ENCODE measurements at places on chromosomes 2 and 18.

- no peak for DNase-seq
Observed at GRCh38 chr2:45616658-45617411, 5.8 kb upstream of the SRBD1 start.

- peak; percentile 35 for DNase-seq
Observed at GRCh38 chr18:56835331-56835730, 184.2 kb downstream of the WDR7 start.

DNA sequence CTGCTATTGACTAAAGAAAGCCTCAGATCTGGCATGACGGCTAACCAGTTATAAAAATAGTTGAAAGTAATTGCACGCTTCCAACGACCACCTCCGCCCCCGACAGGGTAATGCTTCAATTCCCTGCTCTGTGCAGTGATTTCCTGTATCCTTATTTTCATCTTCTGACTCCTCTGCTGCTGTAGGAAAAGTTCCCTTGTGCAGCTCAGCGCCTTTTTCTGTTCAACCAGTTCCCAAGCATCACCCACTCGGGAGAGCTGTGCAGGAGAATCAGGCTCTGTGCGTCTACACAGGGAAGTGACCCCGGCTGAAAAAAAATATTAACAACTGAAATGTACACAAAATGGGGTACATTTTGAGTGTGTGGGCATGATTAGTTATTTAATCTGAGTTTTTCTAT, 91.3 kb upstream of the COPS8 start:
- no peak for DNase-seq

DNA sequence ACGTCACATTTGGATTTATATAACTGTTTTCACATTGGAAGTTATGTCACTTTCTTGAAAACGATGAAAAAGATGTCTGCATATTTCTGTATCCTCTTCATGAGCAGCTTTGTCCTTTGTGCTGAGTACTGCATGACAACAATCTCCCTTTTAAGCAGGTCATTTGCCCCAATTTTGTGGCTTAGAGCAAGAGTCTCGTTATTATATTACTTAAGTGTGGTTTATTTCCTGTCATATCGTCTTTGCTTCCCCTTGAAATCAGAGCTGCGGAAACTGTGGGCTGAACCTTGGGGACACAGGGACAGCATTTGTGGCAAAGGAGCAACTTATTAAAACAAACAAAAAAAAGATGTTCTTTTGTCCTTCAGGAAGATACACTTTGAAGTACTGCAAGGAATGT, 254.0 kb upstream of the DSEL start:
- DNase-seq, result no peak

DNA sequence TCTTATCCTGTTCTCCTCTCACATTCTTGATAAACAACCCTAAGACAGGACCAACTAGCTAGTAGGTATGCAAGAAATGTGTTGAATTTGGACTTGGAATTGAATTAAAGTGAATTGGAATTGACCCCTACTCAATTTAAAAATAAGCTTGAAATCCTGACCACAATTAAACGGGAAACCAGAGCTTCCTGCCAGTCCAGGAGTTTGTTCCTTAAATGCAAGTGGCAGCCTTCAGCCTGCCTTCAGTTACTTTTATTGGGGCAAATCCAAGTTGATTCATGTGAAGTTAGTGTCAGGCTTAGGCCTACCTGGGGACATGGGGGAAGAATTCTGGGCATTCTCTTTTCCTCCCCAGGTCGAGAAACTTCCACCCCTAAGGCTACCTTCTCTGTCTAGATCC, 457.6 kb downstream of the BCL11A start:
- DNase-seq, result no peak

GRCh38 chr2:2914252-2914651, 463.4 kb downstream of the EIPR1 start:
- no peak for DNase-seq

DNA sequence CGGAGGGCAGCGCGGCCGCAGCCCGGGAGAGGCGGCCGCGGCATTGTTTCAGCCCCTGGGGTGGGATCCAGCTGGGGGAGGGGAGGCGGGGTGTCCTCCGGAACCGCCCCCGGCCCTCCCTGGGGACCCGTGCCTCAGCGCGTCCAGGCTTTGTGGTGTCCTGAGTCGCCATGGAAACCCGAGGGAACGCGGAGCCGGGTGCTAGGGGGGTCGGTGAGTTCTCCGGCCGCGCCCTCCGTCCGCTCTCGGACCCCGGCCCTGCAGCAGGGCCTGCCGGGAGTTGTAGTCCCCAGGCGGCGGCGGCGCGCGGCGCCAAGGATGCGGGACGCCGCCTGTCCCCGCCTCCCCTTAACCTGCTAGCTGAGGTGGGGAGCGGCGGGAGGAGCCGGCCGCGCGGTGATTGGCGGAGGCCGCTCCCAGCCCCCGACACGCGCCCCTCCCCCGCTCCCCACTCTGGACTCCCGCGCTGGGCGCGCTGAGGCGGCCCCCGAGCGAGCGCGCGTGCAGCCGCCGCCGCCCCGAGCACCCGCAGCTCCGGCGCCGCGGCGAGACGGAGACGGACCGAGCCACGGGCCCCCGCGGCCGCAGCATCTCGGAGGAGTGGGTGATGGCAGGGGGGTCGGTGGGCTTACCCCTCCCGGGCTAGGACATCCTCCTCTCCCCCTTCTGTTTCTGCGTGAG, at the start of gene DPYSL5:
Gene DPYSL5, plus strand, starts transcription at position 478 of the 681 bp plus-strand sequence. CDS start 50,368 bp downstream, outside the sequence.
- no peak for DNase-seq

DNA sequence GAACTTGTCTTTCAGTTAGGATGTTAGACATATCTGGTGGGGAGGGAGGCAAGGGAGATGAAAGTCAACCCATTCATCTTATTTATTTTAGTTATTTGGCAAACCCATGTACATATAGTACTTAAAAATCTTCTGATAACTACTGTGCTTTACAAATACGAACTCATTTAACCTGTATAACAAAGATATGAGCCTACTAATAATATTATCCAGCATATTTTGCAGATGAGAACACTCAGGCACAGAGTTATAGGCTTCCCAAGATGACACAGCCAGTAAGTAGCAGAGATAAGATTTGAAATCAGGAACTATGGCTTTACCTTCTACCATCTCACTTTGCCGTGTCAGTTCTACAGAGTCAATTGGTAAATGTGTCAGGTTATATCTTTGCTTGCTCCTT, 262.6 kb upstream of the DOK6 start:
- no peak for DNase-seq

GRCh38 chr18:78703291-78703690, 276.3 kb upstream of the SALL3 start:
- DNase-seq, result no peak

DNA sequence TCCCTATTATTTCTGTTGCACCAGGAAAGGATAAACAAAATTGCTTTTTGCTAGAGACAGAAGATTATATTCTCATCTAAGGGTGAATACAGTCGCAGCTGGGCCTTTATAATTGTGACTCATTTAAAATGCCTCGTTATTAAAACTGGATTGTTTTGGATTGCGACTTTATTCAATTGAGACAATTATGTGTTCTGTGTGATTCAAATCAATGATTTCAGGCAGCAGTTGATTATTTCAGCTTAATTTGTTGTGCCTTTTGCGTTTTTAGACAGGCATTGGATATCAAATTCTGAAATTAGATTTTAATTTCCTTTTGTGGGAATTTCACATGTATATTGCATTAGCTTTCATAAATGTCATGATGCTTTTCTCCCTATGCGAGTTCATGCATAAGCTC, 778.1 kb upstream of the SOX11 start:
- DNase-seq, result no peak

DNA sequence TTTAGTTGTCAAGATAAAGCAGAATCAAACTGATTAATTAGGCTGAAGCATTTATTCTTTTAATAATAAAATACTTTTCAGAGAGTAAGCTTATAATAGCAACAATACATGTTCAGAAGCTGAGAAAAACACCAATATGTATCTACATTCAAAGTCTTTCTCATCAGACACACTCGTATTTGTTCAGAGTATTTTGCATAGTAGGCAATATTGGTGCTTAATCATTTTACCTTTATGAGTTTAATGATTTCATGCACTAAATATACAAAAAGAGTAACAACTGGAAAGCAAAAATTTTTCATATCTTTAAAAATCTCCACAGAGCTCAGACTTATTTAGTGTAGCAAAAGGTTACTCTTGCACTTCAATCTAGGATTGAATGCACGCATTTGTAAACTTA, 313.9 kb downstream of the ZEB2 start:
- DNase-seq, result no peak

DNA sequence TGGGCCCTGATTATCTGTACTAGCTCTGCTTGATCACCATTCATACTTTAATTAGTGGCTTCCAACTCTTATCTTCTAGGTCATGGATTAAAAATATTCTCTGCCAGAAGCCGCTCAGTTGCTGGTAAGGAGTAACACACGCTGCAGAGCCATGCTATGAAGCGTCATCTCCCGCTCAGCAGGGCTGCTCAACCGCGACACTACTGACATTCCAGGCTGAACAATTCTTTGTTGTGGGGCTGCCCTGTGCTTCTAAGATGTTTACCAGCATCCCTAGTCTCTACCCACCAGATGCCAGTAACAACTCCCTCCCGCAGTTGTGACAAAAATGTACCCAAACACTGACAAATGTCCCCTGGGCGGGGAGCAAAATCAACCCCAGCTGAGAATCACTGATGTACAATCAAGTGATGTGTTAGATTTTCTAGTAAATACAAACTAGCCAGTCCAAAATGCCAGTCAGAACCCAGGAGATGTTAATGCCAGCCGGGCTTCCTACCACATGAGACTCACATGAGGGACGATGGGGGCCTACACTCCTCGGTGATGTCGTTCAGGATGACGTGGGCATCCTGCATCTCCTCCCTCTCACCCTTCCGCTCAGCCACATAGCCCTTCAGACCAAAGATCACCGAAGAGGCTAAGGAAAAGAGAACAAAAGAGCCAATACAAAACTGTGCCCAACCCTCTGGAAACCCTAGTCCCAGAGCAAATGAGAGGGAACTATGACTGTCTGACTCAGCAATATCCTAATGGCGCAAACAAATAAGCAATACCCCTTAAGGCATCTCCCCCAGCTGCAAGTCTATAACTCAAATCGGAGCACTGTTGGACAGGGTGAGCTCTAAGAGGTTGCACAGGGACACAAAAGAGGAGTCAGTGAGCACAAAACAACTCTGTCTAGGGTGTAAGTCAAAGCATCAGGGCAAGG, 15.6 kb downstream of the ILKAP start:
- no peak for DNase-seq

GRCh38 chr2:136399667-136400289, 281.8 kb upstream of the CXCR4 start:
- DNase-seq, result no peak

- no peak for DNase-seq
Observed at GRCh38 chr2:224217962-224218347, 178.9 kb upstream of the SERPINE2 start.

DNA sequence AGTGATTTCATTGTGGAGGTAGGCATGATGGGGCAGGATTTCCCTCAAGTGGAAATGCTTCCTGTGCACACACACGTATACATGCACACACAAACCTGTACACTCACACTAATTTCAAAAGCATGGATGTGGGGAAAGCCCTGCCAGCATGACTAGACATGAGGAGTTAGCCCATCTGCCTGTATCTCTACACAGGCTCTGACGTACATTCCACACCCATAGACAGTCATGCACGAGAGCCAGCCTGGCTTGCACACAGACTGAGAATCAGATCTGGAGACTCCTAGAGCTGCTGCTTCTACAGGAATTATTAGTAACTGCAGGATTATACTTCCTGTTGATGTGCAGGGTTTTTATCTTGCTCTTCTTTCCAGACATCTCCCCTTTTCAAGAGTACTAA, 27.3 kb upstream of the NFU1 start:
- no peak for DNase-seq

- DNase-seq, result no peak
Observed at GRCh38 chr2:45729753-45730512, 78.5 kb downstream of the PRKCE start.

DNA sequence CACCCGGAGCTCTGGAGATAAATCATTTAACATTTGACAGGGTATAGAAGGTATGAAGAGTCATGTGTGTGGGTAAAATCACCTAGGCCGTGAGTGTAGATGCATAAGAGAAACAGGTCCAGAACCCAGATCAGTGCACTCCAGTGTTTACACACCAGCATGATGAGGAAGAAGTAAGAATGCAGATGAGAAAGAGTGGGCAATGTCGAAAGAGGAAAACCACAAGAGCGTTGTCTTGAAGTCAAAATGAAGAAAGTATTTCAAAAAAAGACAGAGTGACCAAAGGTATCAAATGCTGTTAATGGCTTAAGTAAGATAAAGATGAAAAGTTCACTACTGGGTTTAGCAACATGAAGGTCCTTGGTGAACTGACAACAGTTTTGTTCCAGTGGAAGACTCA, 32.0 kb upstream of the PLB1 start:
- DNase-seq, result no peak

DNA sequence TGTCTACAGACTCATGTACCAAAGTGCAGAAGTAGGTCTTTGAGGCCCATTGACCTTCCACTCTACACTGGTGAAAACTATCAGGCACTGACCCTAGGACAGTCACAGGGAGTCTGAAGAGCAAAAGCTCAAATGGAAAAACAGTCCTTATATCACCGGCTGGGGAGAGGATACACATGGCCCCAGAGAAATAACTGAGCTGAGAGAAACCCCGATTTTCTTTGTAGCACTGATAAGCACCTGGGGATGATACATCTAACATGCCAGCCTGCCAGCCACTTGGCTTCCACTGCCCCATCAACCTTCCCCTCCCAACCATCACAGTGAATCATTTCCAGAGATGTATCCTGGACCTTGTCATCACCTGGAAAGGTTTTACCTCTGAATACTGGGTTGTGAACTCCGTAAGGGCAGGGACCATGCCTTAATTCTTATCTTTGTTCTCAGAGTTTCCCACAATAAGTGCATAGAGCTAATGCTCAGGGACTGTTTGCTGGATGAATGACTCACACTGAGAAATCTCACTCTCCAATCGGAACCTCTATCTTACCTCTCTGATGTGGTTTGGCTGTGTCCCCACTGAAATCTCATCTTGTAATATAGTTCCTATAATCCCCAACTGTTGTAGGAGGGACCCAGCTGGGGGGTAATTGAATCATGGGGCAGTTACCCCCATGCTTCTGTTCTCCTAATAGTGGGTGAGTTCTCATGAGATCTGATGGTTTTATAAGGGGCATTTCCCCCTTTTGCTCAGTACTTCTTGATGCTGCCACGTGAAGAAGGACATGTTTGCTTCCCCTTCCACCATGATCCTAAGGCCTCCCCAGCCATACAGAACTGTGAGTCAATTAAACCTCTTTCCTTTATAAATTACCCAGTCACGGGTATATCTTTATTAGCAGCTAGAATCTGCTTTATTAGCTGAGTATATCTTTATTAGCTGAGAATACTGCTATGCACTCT, 37.1 kb downstream of the EVA1A start:
- DNase-seq, result peak; percentile 45

- DNase-seq, result no peak
Observed at GRCh38 chr2:120360307-120360855, 14.4 kb downstream of the INHBB start.

DNA sequence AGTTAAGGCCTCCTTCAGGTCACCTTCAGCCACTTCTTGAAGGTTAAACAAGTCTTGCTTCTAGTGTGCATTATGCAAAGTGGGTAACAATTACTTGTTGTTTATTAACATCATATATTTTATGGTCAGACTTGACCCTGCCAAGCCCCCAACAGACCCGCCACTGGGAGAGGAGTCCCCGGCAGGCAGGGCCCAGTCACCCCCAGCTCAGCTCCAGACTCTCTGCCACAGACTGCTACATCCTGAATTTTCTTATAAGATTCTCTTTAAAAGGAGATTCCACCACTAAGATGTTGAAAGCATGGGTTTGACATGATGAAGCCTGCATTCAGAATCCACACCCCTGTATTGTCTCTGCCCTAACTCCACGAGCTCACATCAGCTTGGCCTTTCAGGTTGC, 174.3 kb upstream of the ARL4C start:
- no peak for DNase-seq

Data from HS-27A (cell line).